Bone marrow (tissue), 2 donors: ENCODE measurements at places on chromosomes 11 and 22.

DNA sequence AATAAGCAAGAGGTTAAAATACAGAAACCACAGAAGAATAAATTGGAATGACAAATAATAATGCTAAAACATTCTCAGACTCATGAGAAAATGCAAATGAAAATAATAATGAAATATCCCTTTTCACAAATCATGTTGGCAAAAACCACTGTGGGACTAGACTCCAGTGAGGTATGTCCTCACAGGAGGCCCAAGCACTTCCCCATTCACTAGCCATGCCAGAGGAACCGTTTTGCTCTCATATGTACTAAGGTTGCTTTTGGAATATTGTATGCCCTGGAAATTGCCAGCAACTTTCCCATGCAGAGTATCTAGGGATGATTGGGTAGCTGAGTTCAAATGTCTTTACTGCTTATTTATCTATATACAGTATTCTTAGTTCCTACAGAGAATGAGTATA lies 106.2 kb upstream of the CHORDC1 start:
- no peak for DNase-seq

DNA sequence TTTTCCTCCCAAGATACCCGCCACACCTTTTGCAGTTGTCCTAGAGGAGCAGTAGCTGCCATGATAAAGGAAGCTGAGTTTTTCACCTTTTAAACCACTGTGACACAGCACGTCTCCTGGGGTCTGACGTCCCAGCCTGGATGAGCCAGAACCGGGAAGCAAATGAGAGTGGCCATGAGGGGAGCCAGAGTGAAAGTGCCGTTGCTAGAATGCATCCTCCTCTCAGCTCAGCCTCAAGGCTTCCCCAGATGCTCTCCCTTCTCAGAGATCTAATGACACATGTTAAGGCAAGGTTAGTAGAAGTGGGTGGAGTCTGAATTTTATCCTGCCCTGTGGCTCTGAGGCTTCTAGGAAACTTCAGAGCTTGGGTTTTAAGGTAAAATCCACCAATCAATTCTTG lies 23.4 kb upstream of the HTR3A start:
- DNase-seq: no peak

DNA sequence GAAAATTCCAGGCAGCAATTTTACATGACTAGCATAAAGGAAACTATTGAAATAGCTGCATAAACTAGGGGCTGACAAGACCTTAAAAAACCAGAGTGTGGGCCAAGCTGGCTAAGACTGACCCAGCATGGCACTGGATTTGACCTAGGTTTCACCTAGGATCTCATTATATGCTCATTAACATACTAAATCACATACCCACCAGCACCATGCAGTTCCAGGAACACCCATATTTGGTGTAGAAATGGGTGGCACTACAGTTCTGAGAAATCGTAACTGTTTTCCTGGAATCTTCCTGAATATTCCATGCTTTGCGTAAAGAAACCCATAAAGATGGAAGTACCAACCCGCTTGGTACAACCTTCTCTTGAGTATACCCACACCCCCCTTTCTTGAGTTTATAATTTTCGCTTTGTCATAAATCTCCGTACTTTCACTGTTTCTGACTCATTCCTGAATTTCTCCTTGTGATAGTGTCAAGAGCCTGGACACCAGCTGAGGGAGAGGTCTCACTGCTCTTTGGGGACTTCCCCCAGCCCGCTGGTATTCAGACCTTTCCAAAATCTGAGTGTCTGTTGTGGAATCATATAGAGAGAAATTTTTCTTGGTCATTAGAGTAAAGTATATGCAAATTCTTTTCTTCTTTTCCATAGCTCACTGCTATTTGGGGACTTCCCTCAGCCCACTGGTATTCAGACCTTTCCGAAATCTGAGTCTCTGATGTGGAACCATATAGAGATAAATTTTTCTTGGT lies 55.1 kb downstream of the MTMR3 start:
- no peak for DNase-seq

DNA sequence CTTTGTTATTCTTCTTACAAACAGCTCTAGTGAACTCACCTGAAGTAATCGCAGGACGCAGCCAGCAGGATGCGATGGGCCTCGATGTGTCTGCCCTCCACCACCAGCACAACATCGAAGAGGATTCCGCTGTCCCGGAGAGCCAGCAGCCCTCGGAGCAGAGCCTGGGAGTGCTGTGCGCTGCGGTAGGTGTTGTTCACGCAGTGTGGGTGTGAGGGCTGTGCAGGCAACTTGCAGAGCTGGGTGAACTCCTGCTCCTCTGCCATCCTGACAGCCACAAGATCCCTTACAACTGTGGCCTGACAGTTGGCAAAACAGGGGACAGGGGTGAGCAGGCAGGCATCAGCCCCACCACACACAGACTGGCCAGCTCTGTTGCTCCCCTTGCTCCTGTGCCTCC lies 6.6 kb downstream of the KLHL22 start:
- no peak for DNase-seq

- no peak for DNase-seq
Observed at GRCh38 chr11:11786771-11787170, 55.0 kb upstream of the USP47 start.

DNA sequence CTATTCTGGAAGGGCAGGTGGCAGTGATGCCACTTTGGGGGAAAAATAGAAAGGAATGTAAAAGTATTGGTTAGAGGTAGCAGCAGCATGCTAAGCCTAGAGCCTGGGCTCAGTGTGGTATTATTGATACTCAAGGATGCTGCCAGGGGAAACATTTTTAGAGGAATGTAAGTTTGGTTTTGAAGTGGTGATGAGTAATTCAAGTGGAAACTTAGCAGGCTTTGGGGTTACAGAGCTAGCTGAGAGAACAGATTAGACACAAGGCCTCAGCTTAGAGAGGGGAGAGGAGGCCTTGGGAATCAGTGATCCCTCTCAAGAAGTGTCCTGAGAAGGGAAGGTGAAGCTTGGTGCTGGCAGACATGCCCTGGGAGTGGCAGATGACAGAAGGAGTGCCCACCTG lies 32.9 kb upstream of the DDI1 start:
- DNase-seq: no peak

GRCh38 chr11:99370549-99371216 lies 349.9 kb downstream of the CNTN5 start:
- no peak for DNase-seq

DNA sequence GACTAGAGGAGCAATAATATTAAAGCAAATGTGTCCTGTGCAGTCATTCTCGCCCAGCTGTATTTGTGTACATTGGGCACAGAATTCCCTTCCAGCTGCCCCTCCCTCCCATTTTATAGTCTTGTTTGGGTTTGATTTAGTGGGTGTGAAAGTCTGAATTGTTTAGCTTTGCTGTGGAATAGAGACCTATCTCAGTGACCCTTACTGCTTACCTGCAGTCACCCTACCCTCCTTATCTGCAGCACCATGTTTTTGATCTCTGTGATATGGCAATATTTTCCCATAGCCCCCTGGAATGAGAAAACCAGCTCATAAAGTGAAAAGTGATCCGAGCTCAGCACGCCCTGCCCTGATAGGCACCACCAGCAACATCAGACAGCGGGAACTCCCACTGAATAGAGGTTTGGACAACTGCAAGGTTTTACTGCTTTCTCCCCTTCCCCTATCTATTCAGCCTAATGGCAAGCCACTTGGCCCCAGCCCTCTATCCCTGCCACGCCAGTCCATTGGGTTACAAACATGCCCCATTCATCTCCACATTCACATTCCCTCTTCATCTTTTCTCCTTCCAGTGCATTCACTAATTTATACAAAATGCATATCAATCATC lies 199.0 kb downstream of the ETS1 start:
- no peak for DNase-seq

DNA sequence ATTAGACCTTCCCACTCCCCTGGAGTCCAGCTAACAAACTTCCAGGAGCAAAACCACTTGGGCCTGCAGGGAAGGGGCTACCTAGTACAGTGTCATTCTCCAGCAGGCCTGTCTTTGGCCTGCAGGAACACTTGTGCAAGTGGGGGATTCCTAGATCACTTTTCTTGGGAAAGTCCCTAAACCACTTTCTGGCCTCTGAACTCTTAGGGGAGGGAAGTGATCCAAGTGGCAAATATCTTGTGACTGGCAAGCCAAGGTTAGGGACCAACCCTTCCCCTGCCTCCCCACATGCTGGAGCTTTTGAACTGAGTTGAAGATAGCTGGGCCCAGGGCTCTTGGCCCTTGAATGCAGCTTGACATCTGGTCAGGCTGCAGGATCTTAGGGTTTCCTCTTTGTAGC lies 17.2 kb downstream of the PPFIBP2 start:
- DNase-seq: no peak

DNA sequence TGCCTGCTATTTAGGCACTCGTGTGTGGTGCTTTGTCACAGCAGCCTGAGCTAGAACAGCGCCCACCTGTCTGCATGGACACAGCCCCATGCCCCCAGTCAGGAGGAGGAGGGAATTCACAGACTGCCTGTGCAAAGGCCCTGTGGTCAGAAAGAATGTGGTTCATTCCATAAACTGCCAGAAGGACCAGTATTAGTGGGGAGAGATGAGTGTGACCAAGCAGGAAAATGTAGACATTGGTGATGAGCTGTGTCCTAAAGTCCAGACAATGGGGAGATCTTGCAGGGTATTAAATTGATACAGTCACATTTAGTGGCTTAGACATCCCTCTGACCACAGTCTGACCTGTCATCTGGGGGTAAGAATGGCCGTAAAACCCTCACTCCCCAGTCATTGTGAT lies 83.7 kb upstream of the LINC01488 start:
- DNase-seq: no peak

GRCh38 chr11:45605051-45605450 lies 60.4 kb downstream of the CHST1 start:
- no peak for DNase-seq

- DNase-seq: no peak
Observed at GRCh38 chr11:126111458-126112116, 48.9 kb upstream of the CDON start.

DNA sequence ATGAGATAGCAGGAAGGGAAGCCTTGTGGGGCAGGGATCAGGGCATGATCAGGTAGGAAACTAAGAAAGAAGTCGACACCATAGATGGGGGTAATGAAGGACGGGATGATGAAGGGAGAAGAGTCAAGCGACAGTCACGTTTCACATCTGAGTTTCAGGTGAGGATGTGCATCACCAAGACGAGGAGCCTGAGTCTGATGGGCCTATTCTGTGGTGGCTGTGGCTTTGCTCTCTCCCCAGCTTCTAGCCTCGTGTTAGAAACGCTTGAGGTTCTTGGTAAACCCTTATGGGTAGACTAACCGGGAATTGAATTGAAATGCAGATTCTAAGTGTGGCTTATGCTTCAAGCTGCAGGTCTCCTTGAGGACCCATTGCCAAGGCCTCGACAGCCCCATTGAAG lies 45.6 kb upstream of the LMO1 start:
- DNase-seq: no peak

GRCh38 chr11:111571829-111572501 lies 30.3 kb upstream of the SIK2 start:
- DNase-seq: no peak

DNA sequence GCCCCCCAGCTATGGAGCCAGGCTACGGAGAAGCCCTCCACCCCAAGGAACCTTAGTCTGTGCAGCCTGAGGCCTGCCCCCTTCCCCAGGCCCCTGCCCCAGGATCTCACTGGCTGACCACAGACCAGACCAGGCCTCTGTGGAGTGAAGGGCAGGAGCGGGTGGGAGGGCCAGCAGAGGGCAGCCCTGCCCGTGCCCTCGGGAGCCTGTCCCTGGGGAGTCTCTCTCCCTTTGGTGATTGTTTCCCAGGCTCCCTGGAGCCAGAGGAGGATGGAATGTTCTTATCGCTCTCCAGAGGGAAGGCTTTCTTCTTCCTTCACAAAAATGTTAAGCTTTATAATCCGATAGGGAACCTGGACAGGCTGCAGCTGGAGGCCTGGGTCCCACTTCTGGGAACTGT lies 455.3 kb downstream of the SOX6 start:
- DNase-seq: no peak

DNA sequence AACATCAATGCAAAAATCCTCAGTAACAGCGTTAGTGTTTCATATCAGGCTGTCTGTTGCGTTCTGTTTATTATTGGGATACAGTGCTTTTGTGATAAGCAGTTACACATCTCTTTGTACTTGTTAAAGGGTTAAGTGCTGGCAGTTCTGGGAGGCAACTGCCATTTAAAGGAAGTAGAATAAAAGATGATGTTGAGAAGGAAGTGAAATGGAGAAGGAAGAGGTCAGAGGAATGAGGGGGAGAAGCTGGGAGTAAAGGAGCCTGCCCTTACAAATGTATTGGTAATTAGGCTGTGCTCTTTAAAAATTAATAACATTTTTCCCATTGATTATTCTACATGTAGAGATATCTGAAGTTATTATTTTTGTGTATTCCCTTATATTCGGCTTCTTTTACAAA lies 674.7 kb downstream of the NTM start:
- DNase-seq: peak; percentile 19

GRCh38 chr11:87444993-87445392 lies 407.3 kb downstream of the TMEM135 start:
- DNase-seq: no peak

GRCh38 chr22:18095101-18095805 lies 15.4 kb upstream of the TUBA8 start:
- DNase-seq: no peak

DNA sequence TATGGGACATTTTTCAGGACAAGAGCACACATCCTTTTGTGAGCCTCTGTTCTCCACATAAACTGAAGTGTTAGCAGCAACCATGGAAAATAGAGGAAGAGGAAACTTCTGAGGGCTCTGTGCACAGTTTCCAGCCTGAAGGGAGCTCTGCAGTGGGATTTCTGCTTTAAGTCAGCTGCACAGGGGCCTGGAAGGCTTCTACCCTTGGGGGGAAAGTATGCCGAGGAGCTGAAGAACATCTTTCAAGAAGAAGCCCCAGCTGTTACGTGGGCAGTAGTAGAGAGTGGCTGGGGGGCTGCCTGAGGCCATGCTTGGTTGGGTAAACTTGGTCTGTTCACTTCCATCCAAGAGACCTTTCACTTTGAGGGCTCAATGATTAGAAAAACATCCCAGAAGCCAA lies 82.7 kb upstream of the EED start:
- DNase-seq: no peak

GRCh38 chr11:121722431-121723245 lies 269.9 kb upstream of the SORL1-AS1 start:
- DNase-seq: no peak

GRCh38 chr22:27419473-27419872 lies 382.1 kb downstream of the MN1 start:
- DNase-seq: no peak

GRCh38 chr11:78949976-78950690 lies 375.5 kb upstream of the NARS2 start:
- no peak for DNase-seq

DNA sequence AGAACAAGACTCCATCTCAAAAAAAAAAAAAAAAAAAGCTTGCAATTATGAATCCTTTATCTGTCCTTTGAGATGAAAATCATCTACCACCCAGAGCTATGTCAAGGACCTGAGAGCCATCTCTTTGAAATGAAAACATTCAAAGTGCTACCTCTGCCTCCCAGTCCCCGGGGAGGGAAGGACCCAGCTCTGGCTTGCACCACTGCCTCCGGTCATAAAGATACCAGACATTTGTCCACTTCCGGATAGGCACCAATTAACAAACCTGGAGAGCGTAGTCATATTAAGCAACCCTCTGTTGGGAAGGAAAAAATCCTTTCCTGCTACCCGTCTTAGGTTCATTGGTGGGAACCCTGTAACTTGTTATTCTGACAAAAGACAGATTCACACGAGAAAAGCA lies 98.6 kb downstream of the ARHGAP8 start:
- no peak for DNase-seq
